ENCODE measurements at places on chromosomes 13 and 19. TPM values are rescaled to one million over a fixed set of nuclear protein-coding genes. Genes with fewer than 3 reads are reported as not detected.

GRCh38 chr19:53882391-53883050 is 524 bp downstream of the PRKCG start:
- no peak for DNase-seq
- H3K36me3 ChIP-seq, result no peaks in the 10 kb centered on the region
- peaks cover 58% of the 10 kb centered on the region for H3K4me1 ChIP-seq
- H3K27me3 ChIP-seq, result peaks cover 60% of the 10 kb centered on the region
- no peak overlapping the region for H3K27ac ChIP-seq

DNA sequence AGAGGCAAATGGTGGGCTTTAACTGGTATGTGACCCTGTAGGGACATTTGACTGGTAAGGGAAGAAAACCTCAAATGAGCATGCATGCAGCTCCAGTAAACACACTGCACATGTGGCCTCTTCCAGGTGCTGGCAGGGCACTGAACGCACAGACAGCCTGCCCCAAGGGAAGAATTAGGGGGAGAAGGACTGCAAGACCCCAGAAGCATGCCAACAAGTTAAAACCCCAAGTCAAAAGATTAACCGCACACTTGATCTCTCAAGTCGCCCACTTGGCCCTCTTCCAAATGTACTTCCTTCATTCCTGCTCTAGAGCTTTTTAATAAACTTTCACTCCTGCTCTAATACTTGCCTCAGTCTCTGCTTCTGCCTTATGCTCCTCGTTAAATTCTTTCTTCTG is 46.9 kb upstream of the SLITRK1 start:
- no peak for DNase-seq
- no peaks in the 10 kb centered on the region for H3K27me3 ChIP-seq
- no peaks in the 10 kb centered on the region for H3K36me3 ChIP-seq
- no peak overlapping the region for H3K4me3 ChIP-seq

DNA sequence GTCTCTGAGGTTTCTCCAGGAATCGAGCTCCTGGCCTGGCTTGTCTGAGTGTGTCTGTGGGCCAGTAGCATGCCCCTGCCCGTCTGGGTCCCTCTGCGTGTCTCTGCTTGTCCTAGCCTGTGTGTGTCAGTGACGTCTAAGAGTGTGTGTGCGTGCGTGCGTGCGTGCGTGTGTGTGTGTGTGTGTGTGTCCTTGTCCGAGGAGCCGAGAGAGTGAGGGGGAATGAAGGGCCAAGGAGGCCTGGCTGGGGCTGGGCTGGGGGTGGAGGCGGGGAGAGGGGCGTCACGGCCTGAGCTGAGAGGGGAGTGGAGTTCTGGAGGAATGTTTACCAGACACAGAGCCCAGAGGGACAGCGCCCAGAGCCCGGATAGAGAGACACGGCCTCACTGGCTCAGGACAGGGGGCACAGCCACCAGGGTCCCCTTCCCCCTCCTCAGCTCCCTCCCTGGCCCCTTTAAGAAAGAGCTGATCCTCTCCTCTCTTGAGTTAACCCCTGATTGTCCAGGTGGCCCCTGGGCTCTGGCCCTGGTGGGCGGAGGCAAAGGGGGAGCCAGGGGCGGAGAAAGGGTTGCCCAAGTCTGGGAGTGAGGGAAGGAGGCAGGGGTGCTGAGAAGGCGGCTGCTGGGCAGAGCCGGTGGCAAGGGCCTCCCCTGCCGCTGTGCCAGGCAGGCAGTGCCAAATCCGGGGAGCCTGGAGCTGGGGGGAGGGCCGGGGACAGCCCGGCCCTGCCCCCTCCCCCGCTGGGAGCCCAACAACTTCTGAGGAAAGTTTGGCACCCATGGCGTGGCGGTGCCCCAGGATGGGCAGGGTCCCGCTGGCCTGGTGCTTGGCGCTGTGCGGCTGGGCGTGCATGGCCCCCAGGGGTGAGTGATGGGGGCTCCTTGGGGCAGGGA is at the start of gene AXL:
Gene AXL, plus strand, starts transcription at position 609 of the 893 bp plus-strand sequence. Its CDS starts 170 bp downstream, at position 779.
- H3K4me1 ChIP-seq, result no peaks in the 10 kb centered on the region
- no peaks in the 10 kb centered on the region for H3K36me3 ChIP-seq
- no peaks in the 10 kb centered on the region for H3K27me3 ChIP-seq
- no peak for DNase-seq
- H3K4me3 ChIP-seq, result no peak within 1 kb of the TSS
- no peak within 1 kb of the TSS for H3K27ac ChIP-seq

DNA sequence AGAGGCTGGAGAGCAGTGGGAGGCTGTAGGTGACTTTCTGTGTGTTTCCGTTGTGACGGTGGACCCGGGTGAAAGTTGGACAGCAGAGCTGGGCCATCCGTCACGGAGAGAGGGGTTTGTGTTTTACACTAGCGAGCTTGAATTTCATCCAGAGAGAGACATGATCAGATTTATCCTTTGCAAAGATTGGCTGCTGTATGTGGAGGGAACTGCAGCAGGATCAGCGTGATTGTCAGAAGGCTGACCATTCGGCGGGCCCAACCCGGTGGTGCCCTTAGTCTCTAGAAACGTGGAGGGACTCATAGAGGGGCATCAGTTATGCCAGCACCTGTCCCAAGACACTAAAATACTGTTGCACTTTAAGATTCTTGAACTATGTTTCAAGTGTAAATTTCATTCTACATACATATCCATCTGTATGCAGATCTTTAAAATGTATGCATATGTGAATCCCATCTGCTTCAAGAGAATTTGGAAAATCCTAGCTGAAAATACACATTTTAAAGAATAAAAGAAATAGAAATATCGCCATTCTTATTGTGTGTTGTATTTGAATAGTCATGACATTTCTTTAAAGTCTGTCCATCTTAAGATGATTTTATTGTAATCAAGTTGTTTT is 7.0 kb downstream of the FAM124A start:
- DNase-seq, result no peak
- H3K4me3 ChIP-seq, result no peak overlapping the region
- peaks cover 16% of the 10 kb centered on the region for H3K27me3 ChIP-seq

- DNase-seq, result no peak
- no peak overlapping the region for H3K27ac ChIP-seq
- H3K27me3 ChIP-seq, result no peaks in the 10 kb centered on the region
- H3K4me3 ChIP-seq, result no peak overlapping the region
These were observed 2.0 kb downstream of the NAA16 start for GRCh38 chr13:41313117-41313516.

GRCh38 chr19:51194527-51195315 is 30.2 kb upstream of the CD33 start:
- no peak for DNase-seq
- no peak overlapping the region for H3K4me3 ChIP-seq
- H3K27ac ChIP-seq, result no peak overlapping the region
- H3K36me3 ChIP-seq, result no peaks in the 10 kb centered on the region

DNA sequence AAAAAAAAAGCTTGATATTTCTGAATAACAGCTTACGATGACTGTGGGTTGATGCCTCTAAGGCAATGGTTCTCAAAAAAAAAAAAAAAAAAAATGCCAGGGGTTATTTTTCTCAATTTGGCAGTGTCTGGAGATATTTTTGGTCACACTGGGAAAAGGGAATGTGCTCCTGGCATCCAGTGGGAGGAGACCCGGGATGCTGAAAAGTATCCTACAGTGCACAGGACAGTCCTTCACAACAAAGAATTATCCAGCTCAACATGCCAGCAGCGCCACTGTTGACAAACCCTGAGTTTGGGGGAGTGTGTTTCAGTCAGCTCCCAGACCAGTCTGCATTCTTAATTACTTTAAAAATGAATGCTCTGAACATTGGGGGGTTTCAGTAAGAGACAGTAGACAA is 54.5 kb downstream of the FLT3 start:
- no peak overlapping the region for H3K4me3 ChIP-seq
- no peak for DNase-seq
- H3K27ac ChIP-seq, result no peak overlapping the region
- peaks cover 71% of the 10 kb centered on the region for H3K4me1 ChIP-seq
- H3K27me3 ChIP-seq, result no peaks in the 10 kb centered on the region

GRCh38 chr13:25857830-25858229 is 194.0 kb downstream of the SHISA2 start:
- H3K4me1 ChIP-seq, result no peaks in the 10 kb centered on the region
- no peaks in the 10 kb centered on the region for H3K36me3 ChIP-seq
- no peak for DNase-seq
- H3K27me3 ChIP-seq, result no peaks in the 10 kb centered on the region
- H3K4me3 ChIP-seq, result no peak overlapping the region

- DNase-seq, result no peak
- no peak overlapping the region for H3K4me3 ChIP-seq
- no peak overlapping the region for H3K27ac ChIP-seq
- H3K36me3 ChIP-seq, result no peaks in the 10 kb centered on the region
These were observed 27.9 kb downstream of the FAM124A start for GRCh38 chr13:51249770-51250741.

- no peaks in the 10 kb centered on the region for H3K36me3 ChIP-seq
- H3K4me3 ChIP-seq, result no peak overlapping the region
- H3K27ac ChIP-seq, result no peak overlapping the region
These were observed 10.0 kb downstream of the COL5A3 start for GRCh38 chr19:10000171-10000826.

DNA sequence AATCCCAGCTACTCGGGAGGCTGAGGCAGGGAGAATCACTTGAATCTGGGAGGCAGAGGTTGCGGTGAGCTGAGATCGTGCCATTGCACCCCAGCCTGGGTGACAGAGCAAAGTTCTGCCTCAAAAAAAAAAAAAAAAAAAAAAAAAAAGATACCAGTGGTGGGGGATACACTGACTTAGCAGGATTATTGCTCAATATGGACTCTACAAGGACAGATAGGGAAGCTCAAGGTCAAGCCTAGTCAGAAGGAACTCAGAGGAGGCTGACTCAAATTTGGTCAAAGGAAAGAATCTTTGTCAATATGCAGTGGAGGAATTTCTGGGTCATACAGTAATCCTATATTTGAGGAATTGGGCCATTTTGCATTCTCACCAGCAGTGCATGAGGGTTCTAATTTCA is 6.7 kb upstream of the DIAPH3 start:
- no peaks in the 10 kb centered on the region for H3K4me1 ChIP-seq
- peaks cover 3% of the 10 kb centered on the region for H3K27me3 ChIP-seq
- DNase-seq, result no peak
- H3K4me3 ChIP-seq, result no peak overlapping the region
- no peaks in the 10 kb centered on the region for H3K36me3 ChIP-seq

DNA sequence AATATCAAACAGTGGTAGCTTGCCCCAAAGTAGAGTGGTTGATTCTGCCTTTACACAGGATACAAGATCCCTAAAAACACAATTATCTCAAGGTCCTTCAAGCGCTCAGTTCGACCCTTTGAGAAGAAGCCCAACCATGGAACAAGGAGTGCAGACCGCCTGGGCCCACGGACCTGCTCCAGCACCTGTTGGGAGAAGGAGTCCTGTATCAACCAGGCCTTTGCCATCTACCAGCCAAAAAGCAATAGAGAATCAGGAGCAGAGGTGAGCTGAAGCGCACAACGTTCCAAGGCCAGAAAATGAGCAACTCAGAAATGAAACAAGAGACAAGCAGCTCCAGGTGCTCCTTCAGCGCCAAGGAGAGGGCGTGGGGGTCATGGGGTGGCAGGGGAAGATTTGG is 6.3 kb upstream of the LILRB3 start:
- no peaks in the 10 kb centered on the region for H3K36me3 ChIP-seq
- peaks cover 4% of the 10 kb centered on the region for H3K4me1 ChIP-seq
- no peak for DNase-seq
- no peak overlapping the region for H3K4me3 ChIP-seq
- H3K27me3 ChIP-seq, result peaks cover 5% of the 10 kb centered on the region

The ZNF773 gene
- polyA plus RNA-seq, result 12.6 TPM

The GNG7 gene
- polyA plus RNA-seq, result 76.3 TPM

The LILRA6 gene
- 0.66 TPM for polyA plus RNA-seq

The CYP2A6 gene
- not detected for polyA plus RNA-seq

The ZNF230 gene
- polyA plus RNA-seq, result 3.7 TPM
